ENCODE measurements at places on chromosomes 6 and 20.

DNA sequence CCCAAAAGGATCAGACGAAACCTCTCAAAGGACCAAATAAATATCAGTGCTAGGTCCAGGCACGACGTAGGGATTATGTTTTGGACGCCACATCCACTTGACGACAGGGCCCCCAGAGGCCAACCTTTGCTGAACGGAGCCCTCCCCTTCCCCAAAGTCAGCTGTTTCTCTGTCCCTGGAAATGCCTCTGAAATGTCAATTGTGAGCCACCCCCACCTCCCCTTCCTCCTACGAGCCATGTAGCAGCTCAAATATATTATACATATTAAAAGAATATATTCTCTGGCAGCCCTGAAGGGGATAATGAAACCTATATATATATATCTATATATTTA is 39.6 kb upstream of the BLCAP start:
- no peak for DNase-seq

GRCh38 chr6:42744351-42744893 is 1.5 kb downstream of the TBCC start:
- DNase-seq, result no peak

- DNase-seq, result no peak
Measured at GRCh38 chr20:44247586-44248409, 690 bp downstream of the GDAP1L1 start.

DNA sequence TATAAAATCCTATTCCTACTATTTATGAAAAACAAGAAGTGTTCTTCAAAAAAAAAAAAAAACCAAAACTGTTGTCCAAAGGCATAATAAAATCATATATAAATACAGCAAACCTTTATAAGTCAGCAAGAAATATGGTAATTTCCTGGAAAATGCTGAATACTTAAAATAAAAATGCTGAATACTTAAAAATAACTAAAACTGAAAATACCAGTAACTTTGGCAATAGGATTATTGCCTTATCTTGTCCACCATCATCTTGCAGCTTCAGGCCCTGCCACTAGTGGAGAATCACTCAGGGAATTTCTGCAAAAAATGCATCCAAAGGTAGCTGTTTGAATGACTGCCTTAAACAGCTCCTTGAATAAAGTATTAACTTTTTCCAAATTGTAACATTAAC is 24.5 kb downstream of the CCNC start:
- DNase-seq, result no peak

Measured in tibial nerve (tissue), 4 donors.